Midbrain (tissue), 1 donor: ENCODE measurements at places on chromosomes 5 and 9.
A peak's percentile ranks its signal among the peaks of the same experiment; 100 is the strongest.

DNA sequence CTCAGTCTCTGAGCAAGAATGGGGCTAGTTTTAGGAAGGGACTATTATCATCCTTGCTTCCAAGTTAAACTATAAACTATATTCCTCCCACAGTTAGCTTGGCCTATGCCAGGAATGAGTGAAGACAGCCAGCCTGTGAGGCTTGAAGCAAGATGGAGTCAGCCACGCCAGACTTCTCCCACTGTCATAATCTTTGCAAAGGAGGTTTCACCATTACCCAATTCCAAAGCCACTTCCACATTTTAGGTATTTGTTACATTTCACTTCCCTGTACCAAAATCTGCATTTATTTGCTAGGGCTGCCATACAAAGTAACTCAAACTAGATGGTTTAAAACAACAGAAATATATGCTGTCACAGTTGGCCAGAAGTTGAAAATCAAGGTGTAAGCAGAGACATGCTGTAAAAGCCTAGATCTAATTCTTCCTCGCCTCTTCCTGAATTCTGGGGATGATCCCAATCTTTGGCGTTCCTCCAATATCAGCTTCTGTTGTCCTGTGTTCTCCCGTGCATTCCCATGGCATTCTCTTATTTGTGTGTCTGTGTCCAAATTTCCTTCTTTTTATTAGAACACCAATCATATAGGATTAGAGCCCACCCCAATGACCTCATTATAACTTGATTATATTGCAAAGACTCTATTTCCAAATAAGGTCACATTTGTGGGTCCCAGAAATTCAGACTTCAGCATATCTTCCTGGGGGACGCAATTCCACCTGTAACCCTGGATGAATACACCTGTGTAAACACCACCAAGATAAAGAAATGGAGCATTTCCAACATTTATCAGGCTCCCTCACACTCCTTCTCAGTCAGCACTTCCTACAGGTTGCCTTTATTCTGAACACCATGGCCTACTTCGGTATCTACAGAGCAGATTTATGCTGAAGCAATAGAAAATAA is 126.8 kb downstream of the GCNT1 start:
- peak; percentile 3 for DNase-seq

- no peak for DNase-seq
Observed at GRCh38 chr9:108972626-108973209, 38.5 kb downstream of the ABITRAM start.

GRCh38 chr9:117644133-117644931 is 59.9 kb upstream of the TLR4 start:
- DNase-seq, result peak; percentile 85

DNA sequence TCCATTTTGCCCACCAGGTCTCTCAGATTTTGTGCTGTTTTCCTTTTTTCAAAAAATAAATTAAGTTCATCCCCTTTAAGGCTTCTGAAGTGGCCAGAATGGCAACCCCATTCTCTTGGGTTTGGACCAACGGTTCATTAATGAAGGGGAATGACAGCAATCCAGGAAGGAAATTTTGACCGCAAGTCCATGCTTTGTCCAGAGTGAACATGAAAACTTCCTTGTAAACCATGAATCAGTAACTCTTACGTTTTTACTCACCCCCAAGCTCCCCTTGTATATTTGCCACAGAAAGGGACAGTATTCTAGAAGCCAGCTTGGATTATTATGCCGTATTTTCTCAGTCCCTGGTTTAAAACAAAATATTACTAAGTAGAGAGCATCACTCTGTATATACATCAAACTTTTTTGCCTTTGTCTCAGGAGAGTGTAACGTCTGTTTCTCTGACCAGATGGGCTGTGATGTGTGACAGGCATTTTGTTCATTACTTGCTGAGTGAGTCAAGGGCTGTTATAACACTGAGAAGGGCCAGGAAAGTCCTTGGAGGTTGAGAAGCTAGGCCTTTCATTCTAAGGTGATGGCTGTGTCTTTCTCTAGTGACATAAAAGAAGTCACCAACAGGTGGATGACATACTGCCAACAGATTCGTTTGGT is 148.2 kb downstream of the SMARCA2 start:
- DNase-seq, result no peak

- DNase-seq, result no peak
Observed at GRCh38 chr9:136143215-136144001, 24.7 kb upstream of the TMEM250 start.

DNA sequence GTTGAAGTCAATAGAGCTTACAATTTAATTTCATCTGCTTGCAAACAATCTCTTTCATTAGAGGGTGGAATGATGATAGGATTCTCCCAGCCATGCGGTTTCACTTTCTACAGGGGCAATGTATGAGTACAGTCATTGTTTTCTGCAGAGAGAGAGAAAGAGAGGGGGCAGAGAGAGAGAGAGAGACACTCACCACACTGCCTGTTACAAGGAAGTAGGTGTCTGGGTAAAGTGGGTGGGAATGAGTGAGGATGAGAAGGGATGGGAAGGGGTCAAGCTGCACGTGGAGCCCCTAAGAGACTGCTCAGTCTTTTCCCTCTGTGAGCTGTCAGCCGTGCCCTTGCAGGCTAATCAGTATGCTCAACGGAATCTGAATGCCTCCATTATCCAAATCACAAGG is 454.3 kb downstream of the KDM4C start:
- DNase-seq, result peak; percentile 81
